ENCODE measurements at places on chromosomes 11 and 22.

GRCh38 chr11:121889931-121890330 is 226.1 kb downstream of the BLID start:
- DNase-seq: no peak

- peak; percentile 35 for DNase-seq
Measured at GRCh38 chr22:46587061-46587460, 33.1 kb upstream of the GRAMD4 start.

DNA sequence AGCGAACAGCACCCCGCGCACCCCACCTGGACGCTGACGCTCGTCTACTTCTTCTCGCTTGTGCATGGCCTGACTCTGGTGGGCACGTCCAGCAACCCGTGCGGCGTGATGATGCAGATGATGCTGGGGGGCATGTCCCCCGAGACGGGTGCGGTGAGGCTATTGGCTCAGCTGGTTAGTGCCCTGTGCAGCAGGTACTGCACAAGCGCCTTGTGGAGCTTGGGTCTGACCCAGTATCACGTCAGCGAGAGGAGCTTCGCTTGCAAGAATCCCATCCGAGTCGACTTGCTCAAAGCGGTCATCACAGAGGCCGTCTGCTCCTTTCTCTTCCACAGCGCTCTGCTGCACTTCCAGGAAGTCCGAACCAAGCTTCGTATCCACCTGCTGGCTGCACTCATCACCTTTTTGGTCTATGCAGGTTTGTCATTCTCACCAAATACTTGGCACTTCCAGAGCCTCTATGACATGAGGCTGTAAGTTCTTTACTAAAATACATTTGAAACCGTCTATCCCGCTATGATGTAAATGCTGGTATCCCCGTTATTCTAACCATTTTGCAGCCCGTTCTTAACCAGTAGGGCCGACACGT is 535 bp downstream of the AQP11 start:
- no peak for DNase-seq

DNA sequence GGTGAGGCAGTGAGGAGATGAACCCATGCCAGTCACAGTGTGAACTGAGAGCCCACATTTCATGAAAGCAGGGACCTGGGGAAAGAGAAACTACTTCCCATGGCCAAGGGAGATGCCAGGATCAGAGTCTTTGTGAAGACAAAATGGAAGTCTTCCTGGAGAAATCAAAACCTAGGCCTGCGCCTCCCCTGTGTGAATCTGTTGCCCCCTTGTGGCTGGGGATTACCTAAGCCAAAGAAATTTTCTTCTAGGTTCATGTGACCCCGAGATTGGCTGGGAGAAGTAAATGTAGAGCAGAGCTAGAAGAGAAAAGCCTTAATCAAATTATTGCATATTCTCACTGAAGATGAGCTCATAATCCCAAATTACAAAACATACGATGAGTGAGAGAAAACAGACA is 1075.3 kb downstream of the TBC1D22A start:
- DNase-seq: peak; percentile 1

- no peak for DNase-seq
Measured at GRCh38 chr11:116716621-116717020, 56.2 kb downstream of the BUD13 start.

DNA sequence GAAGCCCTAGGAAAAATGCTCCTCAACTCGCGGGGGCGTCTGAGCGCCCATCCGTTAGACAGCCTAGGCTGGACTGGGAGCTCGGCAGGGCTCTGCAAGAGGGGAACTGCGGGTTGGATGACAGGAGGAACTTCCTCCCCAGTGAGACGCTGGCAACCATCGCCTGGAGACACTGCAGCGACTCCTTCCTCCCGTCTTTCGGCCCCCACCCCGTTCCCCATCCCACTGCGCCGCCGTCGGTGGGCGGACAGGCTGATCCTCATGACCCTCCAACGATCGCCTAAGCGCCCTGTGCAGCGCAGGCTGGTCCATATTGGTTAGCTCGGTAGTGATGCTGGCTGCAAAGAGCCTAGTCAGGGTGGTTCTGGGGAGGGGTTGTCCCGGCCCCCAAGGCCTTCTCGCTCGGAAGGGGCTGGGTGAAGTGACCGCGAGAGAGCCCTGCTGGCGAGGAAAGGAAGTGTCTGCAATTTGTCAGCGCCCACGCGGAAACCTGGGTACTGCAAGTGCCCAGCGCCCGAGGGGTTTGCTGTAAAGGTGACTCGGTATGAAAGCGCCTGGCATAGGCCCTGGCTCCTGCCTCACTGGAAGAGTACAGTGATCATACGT is 638 bp downstream of the NRGN start:
- peak; percentile 60 for DNase-seq

DNA sequence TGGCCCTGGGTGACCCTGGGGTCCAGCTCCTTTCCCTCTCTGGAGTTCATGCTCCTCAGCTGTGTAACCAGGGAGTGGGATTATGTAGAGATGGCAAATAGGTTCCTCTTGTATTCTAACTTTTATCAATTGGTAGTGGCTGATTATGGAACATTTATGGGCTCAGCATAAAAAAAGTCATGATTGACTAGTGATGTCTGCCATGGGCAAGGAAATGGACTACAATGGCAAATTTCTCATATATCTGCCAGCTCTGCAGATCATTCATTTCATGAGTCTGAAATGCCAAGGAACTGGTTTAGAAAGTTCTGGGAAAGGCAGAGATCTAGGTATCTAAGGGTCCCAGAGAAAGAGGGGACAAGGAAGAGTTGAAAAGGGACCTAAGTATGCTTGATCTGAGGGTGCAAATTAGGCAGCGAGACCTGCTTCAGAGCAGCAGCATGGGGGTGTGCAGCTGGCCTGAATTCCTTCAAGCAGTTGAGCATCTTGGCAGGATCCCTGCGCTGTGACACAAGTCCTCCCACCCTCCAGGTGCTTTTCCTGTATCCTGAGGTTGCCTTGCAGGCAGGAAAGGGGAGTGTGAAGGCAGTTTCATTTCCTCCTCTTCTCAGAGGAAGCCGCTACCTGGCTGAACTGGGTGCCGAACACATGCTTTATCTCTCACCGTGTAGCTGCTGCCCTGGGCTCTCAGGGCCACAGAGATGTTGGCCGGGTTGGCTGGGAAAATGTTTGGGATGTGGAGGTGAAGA is 10.4 kb downstream of the SLC15A3 start:
- no peak for DNase-seq

GRCh38 chr22:17303840-17304779 is 65.2 kb upstream of the CECR2 start:
- peak; percentile 56 for DNase-seq

GRCh38 chr11:134065381-134065780 is 3.5 kb upstream of the JAM3 start:
- no peak for DNase-seq

- no peak for DNase-seq
Measured at GRCh38 chr11:2943711-2944118, 14.5 kb upstream of the PHLDA2 start.

DNA sequence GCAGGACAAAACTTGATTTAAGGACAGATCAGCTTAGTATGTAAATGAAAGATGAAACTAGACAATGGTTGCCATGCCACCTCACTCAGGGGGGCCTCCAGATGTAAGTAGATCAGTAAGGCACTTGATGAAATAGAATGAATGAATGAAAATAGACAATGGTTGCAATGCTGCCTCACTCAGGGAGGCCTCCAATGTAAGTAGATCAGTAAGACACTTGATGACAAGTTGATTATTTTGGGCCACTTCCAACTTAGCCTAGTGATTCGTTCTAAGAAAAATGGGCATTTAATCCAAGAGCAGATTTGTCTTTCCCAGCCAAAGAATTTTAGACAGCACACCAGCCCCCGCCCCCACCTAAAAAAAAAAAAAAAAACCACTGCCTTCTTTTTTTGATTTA is 19.2 kb upstream of the SLC5A12 start:
- DNase-seq: no peak

DNA sequence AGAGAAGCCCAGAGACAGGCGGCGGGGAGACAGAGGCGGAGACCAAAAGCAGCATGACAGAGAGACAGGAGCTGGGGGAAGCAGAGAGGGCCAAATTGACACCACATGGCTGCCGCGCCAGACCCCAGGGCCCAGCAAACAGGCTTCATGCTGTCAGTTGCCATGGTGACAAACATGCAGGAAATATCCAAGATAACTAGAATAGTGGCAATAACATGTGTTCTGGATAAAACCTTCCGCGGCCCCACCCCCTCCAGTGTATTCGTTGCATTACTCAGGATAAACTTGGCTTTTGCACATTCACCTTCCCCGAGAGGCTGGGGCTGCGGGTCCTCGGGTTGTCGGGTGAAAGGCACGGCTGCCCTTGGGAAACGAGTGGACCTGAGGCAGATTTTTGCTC is 49.9 kb upstream of the CDON start:
- no peak for DNase-seq

- no peak for DNase-seq
Measured at GRCh38 chr11:113871336-113871735, 4.0 kb downstream of the USP28 start.

DNA sequence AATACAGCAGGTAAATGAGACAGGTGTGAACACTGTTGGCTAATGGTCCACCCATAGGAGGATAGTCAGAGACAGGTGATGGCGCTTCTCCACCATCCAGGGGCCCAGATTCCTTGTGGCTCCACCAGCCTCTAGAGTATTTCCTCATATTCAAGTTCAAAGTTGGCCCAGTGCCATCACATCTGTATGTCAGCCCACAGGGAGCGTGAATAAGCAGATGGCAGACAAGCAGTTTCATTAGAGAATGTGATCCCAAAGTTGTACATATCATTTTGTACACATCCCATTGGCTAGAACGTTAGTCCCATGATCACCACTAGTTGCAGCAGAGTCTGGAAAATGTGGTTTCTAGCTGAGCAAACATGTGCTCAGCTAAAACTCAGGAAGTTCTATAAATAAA is 11.0 kb upstream of the CWF19L2 start:
- DNase-seq: no peak

DNA sequence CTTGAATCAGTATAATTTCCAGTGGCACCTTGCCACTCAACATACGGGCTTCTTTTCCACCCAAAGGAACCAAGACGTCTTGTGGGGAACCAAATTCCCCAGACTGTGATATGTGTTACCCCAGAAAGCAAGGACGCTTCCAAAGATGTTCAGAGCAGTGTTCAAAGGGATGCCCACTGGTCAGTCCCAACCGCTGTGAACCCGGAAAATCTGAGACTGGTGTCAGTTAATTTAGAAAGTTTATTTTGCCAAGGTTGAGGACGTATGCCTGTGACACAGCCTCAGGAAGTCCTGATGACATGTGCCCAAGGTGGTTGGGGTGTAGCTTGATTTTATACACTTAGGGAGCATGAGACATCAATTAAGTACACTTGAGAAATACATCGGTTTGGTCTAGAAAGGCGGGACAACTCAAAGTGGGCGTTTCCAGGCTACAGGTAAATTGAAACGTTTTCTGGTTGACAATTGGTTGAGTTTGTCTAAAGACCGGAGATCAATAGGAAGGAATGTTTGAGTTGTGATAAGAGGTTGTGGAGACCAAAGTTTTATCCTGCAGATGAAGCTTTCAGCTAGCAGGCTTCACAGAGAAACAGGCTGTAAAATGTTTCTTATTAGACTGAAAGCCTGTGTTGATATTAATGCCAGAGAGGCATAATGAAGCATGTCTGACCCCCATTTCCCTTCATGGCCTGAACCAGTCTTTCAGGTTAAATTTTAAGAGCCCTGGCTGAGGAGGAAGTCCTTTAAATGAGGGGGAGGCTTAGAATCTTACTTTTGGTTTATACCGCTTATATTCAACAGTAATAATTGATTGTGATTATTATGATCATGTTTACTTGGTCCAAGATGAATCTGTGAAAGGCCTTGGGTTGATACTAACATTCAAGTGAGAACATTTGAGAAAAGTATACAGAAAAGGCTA is 6.8 kb downstream of the APOL3 start:
- no peak for DNase-seq

DNA sequence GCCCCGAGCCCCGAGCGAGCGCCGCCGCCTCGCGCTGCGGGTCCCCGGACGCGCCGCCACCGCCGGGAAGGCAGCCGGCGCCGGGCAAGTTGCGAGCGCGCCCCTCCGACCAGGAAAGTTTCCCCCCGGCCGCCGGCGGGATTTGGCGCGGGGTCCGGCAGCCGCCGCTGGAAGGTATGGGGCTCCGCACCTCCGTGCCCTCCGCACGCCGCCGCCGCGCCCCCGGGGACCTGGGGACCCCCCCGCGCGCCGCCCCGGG is 281 bp downstream of the TSPAN18 start:
- no peak for DNase-seq

- DNase-seq: no peak
Measured at GRCh38 chr11:40285558-40285957, 1173.9 kb downstream of the LRRC4C start.

- no peak for DNase-seq
Measured at GRCh38 chr22:27115816-27116256, 458.4 kb downstream of the MIAT start.

Data from CD4-positive, alpha-beta T cell treated with Interleukin-4 for 1 hour (primary cell).